Natural killer cell treated with Interleukin-12 subunit alpha and Interleukin-12 subunit beta and Interleukin-15 and Interleukin-18, amount 100 ng/mL, for 72 hours (primary cell): ENCODE measurements at places on chromosomes 6 and 20. TPM values are rescaled to one million over a fixed set of nuclear protein-coding genes. Genes with fewer than 3 reads are reported as not detected.

EYA4 gene
- not detected for total RNA-seq

CAGE1 gene
- total RNA-seq = 0.42 TPM

AGER gene
- total RNA-seq = 29.7 TPM

CRIP3 gene
- not detected for total RNA-seq

TGM3 gene
- total RNA-seq = not detected

KCNQ2 gene
- not detected for total RNA-seq

ATF6B gene
- total RNA-seq = 125 TPM

ARMH2 gene
- total RNA-seq = 1.3 TPM

TXLNB gene
- 0.05 TPM for total RNA-seq

SNX9 gene
- total RNA-seq = 5.4 TPM

DNA sequence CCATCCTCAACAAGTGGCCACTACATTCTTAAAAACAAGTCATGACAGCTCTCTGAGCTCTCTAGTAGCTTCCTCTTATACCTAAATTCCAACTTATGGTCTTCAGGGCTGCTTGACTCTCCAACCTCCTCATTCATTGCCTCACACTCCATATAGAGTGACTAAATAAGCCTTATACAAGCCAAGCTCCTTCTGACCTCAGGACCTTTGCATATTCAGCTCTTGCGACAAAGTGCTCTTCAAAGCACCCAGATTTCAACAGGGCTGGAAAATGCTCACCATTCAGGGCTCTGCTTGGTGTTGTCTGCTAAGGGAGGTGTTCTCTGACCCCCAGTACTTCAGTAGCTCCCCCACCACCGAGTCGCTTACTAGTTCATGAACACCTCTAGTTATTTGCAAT, 3.7 kb downstream of the TREML2 start:
- DNase-seq = no peak

- DNase-seq = no peak
Observed at GRCh38 chr20:19809505-19809904, 51.4 kb downstream of the RIN2 start.

DNA sequence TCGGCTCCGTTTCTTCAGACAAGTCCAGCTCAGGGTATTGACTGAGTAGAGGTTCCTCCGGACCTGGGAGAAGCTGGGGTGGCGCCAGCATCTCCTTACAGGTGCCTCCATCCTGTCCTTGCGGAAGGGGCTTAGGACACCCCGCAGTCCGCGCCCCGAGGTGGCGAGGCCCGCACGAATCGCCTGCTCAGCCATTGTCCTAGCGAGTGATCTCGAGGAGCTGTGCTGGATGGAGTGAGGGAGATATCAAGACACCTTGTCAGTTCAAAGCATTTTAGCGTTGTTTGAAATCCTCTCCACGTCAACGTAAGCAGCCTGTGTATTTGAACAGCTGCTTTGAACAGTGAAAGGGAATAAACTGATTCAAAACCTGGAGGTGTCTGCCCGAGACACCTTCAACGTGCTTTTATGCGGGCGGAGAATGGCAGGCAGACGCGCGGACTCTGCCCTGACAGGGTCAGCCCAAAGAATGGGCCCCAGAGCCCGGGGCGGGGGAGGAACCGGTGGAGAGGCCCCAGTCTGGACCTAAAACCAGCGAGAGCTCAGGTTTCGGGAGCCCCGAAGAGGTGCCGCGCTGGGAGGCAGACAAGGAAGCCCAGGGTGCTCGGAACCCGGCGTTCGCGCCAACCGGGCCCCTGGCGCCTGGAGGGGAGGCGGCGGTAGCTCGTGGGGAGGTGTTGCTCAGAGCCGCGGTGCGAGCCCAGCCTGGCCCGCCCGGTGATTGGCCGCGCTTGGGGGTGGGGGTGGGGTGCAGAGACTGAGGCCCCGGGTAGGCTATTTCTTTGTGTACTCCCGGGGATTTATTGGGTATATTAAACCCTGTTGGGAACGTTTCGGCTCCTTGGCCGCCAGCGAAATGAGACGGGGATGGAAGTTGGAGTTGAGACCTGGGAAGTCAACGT, 3.1 kb upstream of the POU3F2 start:
- DNase-seq = no peak

- DNase-seq = peak; percentile 80
Observed at GRCh38 chr20:57473246-57474048, 51.5 kb downstream of the CTCFL start.

- DNase-seq = no peak
Observed at GRCh38 chr20:20073801-20074371, 21.6 kb downstream of the CFAP61 start.

- DNase-seq = no peak
Observed at GRCh38 chr20:38770546-38770945, 22.3 kb downstream of the ACTR5 start.

DNA sequence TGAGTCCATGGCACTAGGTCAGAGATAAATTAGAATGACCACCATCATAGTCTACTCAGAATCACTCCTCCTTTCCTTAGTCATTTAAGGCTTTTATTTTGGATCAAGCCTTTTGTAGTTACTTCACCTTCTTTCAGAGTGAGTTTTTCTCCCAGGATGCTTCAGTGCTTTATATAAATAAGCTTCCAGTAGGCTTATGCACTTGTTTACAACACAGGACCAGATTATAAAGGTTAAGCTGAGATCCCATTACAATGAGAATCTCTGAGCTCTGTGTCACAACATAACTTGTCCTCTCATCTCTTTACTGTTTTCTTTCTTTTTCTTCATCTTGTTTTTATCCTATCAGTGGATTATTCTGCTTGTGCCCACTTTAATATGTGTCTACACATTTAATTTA, 47.9 kb downstream of the CEP57L1 start:
- no peak for DNase-seq

- no peak for DNase-seq
Observed at GRCh38 chr6:158686311-158686710, 36.5 kb downstream of the SYTL3 start.

DNA sequence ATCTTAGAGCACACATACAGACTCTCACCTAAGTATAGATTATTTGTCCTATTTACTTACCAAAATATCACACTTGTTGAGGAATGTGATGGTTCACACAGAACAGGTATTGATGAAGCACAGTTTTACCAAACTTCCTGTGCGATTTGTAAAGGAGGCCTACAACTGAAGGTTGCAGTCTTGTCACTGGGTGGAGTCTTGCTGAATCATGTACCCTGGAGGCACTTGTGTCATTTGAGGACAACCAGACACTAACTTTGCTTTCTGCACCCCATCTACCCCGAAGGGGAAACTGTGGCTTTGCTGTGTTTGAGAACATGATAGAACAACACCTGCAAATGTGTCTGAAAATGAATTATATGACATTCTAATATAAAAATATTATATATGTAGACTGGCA, 32.4 kb upstream of the HINT3 start:
- no peak for DNase-seq

DNA sequence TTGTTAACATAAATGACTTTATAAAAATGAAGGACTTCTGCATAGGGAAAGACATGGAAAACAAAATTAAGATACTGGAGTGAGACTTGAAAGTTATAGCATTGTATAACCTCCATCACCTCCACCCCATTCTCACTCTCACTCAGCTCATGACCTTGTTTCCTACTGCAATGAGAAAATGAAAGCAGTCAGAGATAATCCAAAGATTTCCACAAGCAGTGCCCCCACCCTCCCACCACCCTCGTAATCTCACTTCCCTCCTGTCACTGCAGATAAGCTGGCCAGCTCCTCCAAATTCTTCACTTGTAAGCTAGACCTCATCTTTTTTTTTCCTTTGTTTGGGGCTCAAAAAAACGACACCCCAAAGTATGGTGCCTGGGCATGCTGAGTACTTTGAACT, 52.9 kb upstream of the PROKR2 start:
- DNase-seq = no peak

- no peak for DNase-seq
Observed at GRCh38 chr6:56742122-56742791, 99.6 kb upstream of the DST start.

GRCh38 chr6:135530113-135530512, 32.6 kb upstream of the AHI1 start:
- no peak for DNase-seq

- no peak for DNase-seq
Observed at GRCh38 chr6:25990172-25990873, 27.7 kb downstream of the TRIM38 start.

GRCh38 chr6:80480421-80481157, 374.1 kb downstream of the BCKDHB start:
- DNase-seq = no peak

DNA sequence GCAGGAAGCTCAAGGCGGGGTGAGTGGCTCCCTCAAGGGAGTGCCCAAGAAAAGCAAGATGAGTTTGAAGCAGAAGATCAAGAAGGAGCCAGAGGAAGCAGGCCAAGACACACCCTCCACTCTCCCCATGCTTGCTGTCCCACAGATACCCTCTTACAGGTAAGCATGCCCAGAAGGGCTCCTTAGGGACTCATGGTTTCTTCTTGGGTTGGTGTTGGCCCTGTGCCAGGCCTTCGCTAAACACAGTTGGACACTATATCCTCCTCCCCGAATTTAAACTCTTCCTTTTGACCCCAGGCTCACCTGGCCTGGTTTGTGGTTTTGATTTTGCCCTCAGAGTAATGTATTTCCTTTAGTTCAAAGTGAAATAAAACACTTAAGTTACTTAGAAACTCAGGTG, 5.1 kb downstream of the BRPF3 start:
- no peak for DNase-seq

DNA sequence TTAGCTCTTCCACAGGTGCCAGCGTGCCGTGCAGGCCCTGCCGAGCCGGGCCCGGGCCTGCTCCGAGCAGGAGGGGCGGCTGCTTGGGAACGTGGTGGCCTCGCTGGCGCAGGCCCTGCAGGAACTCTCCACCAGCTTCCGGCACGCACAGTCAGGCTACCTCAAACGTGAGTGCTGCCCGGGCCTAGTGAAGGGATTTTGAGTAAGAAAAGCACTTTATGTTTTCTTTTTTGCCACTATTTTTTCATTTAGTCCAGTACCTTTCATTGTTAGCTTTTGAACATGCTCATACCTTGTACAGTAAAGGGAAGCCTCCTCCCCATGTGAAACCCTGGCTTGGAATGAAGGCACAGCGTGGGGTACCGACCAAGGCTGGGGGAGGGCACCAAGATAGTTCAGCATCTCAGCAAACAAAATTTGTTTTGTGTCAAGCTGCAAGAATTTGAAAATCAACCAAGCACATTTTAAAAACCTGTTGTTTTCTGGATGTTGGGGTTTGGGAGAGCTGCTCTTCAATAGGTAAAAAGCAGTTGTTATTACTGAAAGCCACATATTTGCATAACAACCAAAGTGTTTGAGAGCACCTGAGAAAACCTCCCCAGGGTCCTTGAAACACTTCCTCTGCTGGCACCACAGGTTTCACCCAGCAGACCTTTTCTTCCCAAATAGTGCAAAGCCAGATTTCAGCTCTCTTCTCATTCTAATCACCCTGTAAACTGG, 18.4 kb downstream of the STX16 start:
- no peak for DNase-seq

DNA sequence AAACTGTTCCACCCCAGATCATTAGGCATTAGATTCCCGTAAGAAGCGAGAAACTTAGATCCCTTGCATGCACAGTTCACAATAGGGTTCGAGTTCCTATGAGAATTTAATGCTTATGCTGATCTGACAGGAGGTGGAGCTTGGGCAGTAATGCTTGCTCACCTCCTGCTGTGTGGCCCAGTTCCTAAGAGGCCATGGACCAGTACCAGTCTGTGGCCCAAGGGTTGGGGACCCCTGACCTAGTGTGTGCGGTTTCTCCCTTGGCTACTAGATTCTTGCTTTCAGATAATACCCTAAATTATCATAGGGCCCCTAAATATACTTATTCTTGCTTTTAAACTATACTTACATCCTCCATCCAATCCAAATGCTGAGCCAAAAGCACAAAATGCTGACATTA, 1.9 kb upstream of the GPSM3 start:
- DNase-seq = peak; percentile 13

GRCh38 chr6:75353644-75354043, 69.1 kb upstream of the TMEM30A start:
- no peak for DNase-seq

- DNase-seq = no peak
Observed at GRCh38 chr20:53623454-53624211, 30.0 kb upstream of the ZNF217 start.

DNA sequence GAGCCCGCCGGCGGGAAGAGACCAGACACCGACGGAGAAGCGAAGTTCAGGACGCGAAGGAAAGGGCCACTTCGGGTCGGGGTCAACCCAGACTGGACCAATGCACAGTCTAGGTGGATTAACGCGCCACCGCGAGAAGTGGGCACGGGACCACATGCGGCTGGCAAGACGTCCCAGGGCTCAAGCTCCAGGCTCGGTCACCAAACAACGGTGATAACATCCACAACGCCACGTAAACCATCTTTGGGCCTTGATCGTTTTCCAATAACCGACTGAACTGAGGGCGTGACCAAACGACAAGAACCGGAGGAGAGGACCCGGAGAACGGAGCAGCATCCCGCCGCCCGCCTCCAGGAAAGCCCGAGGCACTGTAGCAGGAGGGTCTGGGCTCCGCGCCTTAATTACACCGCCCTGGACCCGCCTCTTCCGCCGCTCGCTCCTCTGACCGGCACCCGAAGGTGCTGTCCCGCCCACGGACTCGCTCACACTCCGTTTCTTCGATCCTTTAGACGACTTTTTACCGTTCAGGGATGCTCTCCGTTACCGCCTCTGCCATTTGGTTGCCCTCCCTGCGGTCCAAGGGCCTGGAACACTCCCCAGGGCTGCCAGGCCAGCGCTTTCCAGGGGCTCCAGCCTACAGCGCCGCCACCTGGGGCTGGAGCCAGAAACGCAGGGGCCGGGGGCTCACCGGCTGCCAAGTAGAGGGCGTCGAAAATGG, 44.1 kb downstream of the DPPA5 start:
- peak; percentile 84 for DNase-seq
